Uterus (tissue), 4 donors: ENCODE measurements at places on chromosomes 7 and 10. TPM values are rescaled to one million over a fixed set of nuclear protein-coding genes. Genes with fewer than 3 reads are reported as not detected.
A peak's percentile ranks its signal among the peaks of the same experiment; 100 is the strongest.

GOT1 gene
- total RNA-seq, result 18.6 TPM

SEC61G gene
- 52.7 TPM for total RNA-seq

GRCh38 chr10:110426294-110427181 is 71.2 kb upstream of the DUSP5 start:
- no peaks in the 10 kb centered on the region for H3K4me1 ChIP-seq
- no peaks in the 10 kb centered on the region for H3K36me3 ChIP-seq
- H3K27ac ChIP-seq, result no peak overlapping the region
- no peaks in the 10 kb centered on the region for H3K27me3 ChIP-seq
- DNase-seq, result no peak

DNA sequence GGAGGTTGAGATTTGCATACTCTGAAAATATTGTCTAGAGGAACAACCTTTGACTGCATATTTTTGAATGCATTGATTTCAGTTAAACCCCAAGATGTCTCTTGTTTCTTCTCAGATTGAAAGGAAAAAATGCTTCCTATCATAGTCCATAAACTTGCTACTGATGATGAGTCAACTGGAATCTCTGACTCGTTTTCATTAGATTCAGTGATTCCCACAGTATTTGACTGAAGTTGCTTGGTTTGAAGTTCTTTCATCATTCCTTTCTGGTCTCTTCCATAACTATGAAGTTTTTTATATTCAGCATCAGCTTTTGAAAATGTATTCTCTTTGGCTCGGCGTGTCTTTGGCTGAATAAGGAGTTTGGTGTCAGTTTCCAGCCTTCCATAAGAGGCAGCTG is 10.7 kb downstream of the PEX1 start:
- no peaks in the 10 kb centered on the region for H3K4me1 ChIP-seq
- H3K36me3 ChIP-seq, result no peaks in the 10 kb centered on the region
- H3K4me3 ChIP-seq, result no peak overlapping the region
- DNase-seq, result no peak

STEAP1B gene
- not detected for total RNA-seq

DNA sequence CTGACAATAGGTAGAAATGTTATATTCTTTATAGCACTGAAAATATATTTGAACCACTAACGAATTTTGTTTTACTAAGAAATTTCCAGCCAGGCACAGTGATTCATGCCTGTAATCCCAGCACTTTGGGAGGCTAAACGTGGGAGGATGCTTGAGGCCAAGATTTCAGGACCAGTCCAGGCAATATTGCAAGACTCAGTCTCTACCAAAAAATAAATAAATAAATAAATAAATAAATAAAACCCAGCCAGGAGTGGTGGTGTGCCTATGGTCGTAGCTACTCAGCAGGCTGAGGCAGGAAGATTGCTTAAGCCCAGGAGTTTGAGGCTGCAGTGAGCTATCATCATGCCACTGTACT is 39.8 kb downstream of the PIP4K2A start:
- H3K36me3 ChIP-seq, result no peaks in the 10 kb centered on the region
- H3K27ac ChIP-seq, result no peak overlapping the region
- DNase-seq, result no peak
- H3K4me1 ChIP-seq, result no peaks in the 10 kb centered on the region
- no peak overlapping the region for H3K4me3 ChIP-seq
- no peaks in the 10 kb centered on the region for H3K27me3 ChIP-seq

DNA sequence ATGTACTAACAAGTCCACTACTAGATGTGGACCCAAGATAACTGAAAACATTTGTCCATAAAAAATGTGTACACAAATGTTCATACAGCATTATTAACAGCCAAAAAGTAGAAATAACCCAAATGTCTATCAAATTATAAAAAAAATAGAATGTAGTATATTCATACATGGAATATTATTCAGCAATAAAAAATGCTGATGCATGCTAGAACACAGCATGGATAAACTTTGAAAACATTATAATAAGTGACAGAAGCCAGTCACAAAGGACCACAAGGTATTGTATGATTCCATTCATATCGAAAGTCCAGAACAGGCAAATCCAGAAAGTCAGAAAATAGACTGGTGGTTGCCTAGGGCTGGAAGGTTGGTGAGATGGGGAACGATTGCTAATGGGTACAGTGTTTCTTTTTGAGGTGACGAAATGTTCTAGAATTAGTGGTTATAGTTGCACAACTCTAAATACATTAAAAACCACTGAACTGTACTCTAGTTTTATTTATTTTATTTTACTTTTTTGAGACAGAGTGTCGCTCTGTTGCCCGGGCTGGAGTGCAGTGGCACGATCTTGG is 43.3 kb upstream of the ANLN start:
- H3K4me3 ChIP-seq, result no peak overlapping the region
- H3K36me3 ChIP-seq, result no peaks in the 10 kb centered on the region
- no peaks in the 10 kb centered on the region for H3K27me3 ChIP-seq
- H3K4me1 ChIP-seq, result no peaks in the 10 kb centered on the region

DNA sequence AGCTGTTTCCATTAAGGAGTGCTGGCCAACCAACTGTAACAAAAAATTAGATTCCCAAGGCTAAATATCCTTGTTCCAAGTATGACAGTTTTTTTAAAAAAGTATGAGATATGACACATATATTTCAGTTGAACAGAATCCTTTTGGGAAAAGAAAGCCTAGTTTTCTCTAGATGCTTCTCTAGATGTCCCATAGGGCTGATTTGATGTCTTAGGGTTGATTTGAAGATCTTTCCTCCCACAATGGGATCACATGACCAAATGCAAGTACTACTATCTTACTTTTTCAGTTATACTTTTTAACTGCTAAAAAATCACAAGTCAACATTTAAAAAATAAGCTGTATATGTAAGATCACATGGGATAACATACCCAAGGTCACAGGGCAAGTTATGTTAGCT is 3.7 kb downstream of the NAMPT start:
- no peaks in the 10 kb centered on the region for H3K27me3 ChIP-seq
- no peak overlapping the region for H3K27ac ChIP-seq
- no peaks in the 10 kb centered on the region for H3K4me1 ChIP-seq

DNA sequence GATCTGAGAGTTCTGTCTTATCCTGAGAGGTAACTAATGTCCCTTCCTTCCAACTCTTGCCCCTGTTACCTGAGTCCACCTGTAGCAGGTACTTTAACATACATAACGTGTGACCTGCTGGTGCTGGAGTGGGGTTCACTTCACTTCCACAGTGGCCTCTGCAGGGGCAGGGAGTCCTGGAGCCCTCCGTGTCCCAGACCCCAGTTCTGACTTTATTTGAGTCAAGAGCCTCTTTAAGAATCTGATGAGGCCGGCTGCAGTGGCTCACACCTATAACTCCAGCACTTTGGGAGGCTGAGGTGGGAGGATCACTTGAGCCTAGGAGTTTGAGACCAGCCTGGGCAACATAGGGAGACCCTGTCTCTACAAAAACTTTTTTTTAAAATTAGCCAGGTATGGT is 117.0 kb upstream of the RET start:
- DNase-seq, result no peak
- no peaks in the 10 kb centered on the region for H3K27me3 ChIP-seq
- no peaks in the 10 kb centered on the region for H3K4me1 ChIP-seq

GRCh38 chr7:143882604-143883078 is 19.3 kb downstream of the TCAF1 start:
- no peaks in the 10 kb centered on the region for H3K27me3 ChIP-seq
- H3K36me3 ChIP-seq, result no peaks in the 10 kb centered on the region
- H3K4me1 ChIP-seq, result no peaks in the 10 kb centered on the region
- H3K4me3 ChIP-seq, result peak overlapping the region; percentile 68
- peak overlapping the region; percentile 84 for H3K27ac ChIP-seq

DNA sequence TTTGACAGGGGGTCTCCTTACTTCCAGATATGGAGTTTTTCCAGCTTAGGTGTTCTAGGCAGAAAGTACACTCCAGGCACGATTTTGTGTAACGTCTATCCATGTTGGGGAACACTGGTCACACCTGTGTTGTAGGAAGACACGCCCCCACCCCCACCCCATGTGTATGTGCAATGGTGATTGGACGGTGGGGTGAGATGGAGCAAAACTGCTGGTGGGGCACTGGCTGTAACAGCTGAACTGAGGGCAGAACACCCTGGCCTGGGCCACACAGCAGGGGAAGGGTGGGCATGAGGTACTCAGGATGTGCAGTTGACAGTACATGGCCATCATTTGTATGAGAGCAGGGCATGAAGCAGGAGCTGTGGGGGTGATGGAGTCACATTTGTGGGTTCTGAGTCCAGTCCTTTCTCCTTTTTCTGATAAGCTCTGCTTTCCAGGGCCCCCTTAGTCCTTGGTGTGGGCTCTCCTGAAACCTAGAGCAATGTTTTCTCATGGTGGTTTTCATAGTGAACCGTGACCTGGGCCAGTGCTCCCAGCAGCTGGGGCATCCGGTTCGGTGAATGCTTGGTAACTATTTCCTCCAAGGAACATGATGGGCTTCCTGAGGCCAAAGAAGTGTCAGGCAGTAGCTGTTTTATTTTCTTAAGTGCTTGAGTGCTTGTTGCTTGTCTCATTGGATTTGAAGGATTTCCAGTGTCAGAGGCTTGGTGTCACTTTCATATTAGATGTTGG is 63.4 kb upstream of the AQP1 start:
- H3K27ac ChIP-seq, result no peak overlapping the region
- H3K27me3 ChIP-seq, result no peaks in the 10 kb centered on the region
- no peaks in the 10 kb centered on the region for H3K36me3 ChIP-seq
- no peaks in the 10 kb centered on the region for H3K4me1 ChIP-seq
- no peak overlapping the region for H3K4me3 ChIP-seq
- no peak for DNase-seq

GDF2 gene
- total RNA-seq, result not detected

GRCh38 chr7:124480036-124480820 is 285.4 kb downstream of the GPR37 start:
- DNase-seq, result no peak
- H3K36me3 ChIP-seq, result no peaks in the 10 kb centered on the region
- no peak overlapping the region for H3K27ac ChIP-seq
- H3K4me1 ChIP-seq, result no peaks in the 10 kb centered on the region
- H3K4me3 ChIP-seq, result no peak overlapping the region

DNA sequence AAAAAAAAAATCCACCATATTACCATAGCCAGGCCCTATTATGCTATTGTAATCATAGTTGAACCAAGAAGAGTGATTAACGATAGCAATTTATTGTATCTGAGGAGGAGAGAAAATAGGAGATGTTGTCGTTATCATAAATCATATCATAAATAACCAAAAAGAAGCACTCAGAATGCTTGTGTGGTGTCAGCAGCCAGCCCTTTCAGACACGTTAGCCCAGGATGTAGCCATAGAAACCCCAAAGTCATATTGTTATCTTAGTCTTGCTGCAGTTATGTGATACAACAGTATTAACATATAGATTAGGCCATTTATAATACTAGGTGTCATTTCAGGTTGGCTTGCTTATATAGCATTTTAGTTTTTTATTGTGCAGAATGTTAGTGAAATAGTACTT is 102.2 kb upstream of the GATA3 start:
- DNase-seq, result no peak
- no peak overlapping the region for H3K4me3 ChIP-seq
- H3K4me1 ChIP-seq, result peaks cover 4% of the 10 kb centered on the region

PLPP4 gene
- total RNA-seq, result not detected

TWIST1 gene
- 26.6 TPM for total RNA-seq

DNAH11 gene
- total RNA-seq, result 6.8 TPM

RNF148 gene
- 4.7 TPM for total RNA-seq

VWA2 gene
- total RNA-seq, result not detected

DNA sequence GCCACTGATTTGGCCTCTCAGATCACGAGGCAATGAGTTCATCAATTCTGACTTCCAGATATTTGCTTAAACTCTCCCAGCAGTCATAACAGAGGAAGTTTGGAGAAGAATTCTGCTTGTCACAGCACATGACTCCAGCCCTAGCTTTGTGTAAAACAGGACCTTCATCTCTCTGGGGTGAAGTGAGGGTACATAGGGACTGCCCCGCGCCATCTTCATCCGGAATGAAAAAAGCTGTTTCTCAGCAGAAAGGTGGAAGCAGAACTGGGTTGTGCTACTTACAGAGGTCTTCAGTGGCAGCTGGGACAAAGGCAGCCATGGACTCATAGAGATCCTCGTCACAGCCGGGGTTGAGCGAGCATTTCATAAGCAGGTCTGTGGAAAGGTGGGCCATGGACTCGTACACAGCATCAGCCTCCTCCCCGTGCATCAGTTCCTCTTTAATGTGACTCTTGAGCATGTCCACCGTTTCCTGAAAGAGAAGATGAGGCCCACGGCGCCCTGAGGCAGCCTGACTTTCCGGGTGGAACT is 58.4 kb upstream of the TM9SF3 start:
- H3K27me3 ChIP-seq, result no peaks in the 10 kb centered on the region
- no peak for DNase-seq
- H3K4me1 ChIP-seq, result no peaks in the 10 kb centered on the region

GPER1 gene
- 2.4 TPM for total RNA-seq

DNA sequence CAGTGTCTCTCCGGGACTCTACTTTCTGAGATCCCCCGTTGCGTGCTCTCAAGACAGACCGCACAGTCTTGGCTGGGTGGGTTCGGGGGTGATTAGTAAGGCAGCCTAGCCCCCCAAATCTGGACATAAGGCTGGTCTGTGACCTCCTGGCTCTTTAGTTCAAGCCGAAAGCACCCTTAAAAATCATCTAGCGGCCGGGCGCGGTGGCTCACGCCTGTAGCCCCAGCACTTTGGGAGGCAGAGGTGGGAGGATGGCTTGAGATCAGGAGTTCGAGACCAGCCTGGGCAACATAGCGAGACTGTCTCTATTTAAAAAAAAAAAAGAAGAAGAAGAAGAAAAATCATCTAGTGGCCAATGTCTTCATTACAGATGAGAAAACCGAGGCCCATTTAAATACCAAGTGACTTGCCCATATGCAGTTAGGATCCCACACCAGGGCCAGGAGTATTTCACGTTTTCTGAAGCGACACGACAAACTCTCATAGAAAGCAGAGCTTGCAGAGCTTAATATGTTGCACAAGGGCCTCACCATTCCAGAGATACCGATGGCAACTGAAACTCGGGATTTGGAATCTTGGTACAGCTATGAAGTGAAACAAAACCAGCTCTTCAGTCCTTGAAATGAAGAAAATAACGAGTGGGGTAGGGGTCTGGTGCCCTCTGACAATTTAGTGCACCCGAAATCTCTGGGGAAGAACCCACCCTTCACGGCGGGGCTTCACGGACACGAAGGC is 703 bp upstream of the HILPDA start:
- DNase-seq, result peak; percentile 32
- peak overlapping the region; percentile 66 for H3K4me3 ChIP-seq
- peak overlapping the region; percentile 90 for H3K27ac ChIP-seq
- peaks cover 6% of the 10 kb centered on the region for H3K4me1 ChIP-seq
- no peaks in the 10 kb centered on the region for H3K36me3 ChIP-seq

DNA sequence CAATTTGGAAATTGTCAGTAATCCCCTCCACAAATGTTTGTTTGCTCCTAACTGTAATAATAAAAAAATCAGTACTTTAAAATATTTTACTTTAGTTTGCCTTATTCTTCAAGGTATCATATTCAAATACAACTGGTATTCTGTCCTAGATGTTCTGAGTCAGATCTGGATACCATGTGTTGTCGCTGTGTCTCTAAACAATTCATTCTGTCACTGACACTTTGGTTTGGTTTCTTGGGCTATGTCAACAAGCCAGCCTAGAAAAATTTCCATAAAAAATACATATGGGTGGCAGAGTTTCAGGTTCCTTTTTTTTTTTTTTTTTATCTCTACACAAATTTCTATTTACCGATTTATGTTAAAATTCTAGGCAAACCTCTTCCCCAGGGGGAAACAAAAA is 33.2 kb upstream of the SEMA3D start:
- H3K4me1 ChIP-seq, result no peaks in the 10 kb centered on the region
- no peaks in the 10 kb centered on the region for H3K27me3 ChIP-seq

PRPS1L1 gene
- total RNA-seq, result not detected

CAMK2G gene
- total RNA-seq, result 34.1 TPM

- no peaks in the 10 kb centered on the region for H3K27me3 ChIP-seq
- no peak for DNase-seq
Observed at GRCh38 chr7:69208276-69208675, 390.0 kb upstream of the AUTS2 start.

GRCh38 chr7:138838166-138838565 is 40.2 kb upstream of the ATP6V0A4 start:
- H3K4me1 ChIP-seq, result no peaks in the 10 kb centered on the region
- peak overlapping the region; percentile 13 for H3K27ac ChIP-seq
- no peaks in the 10 kb centered on the region for H3K36me3 ChIP-seq
- H3K27me3 ChIP-seq, result no peaks in the 10 kb centered on the region
- H3K4me3 ChIP-seq, result no peak overlapping the region
